Activated B cell treated with CpG ODN at 0.5 μM for 24 hours (primary cell): ENCODE measurements at places on chromosomes 4 and X.

GRCh38 chr4:26020083-26020668 lies 106.2 kb downstream of the SMIM20 start:
- no peak for DNase-seq

DNA sequence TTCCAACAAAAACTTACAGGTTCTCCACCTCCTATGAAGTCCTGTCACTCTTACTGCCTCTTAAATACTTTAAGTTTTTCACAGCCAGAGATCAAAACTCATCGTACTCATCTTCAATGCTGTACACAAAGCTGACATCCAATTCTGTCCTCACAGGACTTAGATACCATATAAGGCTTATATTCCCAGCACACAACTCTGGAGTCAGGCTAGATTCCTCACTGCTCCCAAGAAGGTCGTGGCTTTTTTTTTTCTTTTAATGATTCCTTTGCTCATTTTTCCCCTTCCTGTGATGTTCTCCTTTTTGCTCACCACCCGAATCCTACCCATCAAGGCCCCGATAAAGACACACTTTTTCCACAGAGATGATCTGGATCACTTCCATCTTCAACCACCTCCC lies 914 bp downstream of the TRAPPC2 start:
- DNase-seq, result no peak

- no peak for DNase-seq
Measured at GRCh38 chr4:87851953-87852352, 19.2 kb downstream of the MEPE start.

DNA sequence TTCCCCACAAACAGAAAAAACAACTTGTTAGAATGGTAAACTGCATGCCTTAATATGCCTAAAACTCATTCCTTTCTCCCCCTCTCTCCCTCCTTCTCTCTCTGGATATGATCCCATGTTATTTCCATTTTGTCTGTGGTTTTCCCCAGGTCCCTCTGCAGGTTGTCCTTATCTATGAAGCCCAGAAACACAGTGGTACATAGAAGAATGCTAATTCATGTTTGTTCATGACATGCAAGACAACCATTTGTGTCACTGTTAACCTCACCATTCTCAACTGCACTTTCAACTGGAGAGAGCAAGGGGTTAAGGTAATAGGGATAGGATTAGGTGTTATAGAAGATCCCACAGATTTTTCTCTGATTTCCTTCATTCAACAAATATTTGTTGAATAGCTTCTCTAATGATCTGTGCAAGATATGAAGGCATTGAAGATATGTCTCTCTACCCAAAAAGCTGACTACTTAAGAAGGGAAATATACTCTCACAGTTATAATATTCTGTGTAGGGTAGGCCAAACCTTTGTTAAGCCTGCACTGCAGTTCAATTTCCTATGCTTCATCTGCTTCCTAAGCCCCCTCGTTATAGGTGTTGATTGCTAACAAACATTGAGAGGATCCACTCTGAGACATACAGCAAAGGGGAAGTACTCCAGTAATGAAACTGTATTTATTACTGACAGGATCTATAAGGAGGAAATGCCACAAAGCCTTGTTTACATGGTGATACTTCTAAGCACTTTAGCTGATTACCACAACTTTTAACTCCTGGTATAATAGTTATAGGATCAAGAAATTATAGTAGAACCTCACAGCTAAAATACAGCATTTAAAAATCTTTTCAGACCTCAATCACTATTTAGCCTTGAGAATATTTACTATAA lies 96.1 kb downstream of the FRYL start:
- no peak for DNase-seq
